ENCODE measurements at places on chromosomes 6 and 20.

DNA sequence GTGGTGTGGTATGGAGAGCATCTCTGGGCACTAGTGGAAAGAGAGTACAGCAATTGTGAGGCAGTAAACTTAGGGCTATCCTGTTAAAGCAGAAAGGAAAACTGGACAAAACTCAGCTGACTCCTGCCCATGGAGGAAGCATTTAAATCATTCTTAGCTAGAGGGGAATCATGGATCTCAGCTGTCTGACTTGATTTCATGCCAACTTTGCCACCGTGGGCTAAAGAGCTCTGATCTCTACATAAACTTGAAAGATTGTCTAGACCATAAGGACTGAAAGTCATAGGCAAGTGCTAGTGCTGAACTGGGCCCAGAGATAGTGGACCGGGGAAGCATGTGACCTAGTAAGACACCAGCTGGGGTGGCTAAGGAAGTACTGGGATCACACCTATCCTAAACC is 651.8 kb downstream of the COL12A1 start:
- no peak for DNase-seq

- no peak for DNase-seq
Measured at GRCh38 chr6:2944405-2945152, 26.8 kb downstream of the SERPINB6 start.

DNA sequence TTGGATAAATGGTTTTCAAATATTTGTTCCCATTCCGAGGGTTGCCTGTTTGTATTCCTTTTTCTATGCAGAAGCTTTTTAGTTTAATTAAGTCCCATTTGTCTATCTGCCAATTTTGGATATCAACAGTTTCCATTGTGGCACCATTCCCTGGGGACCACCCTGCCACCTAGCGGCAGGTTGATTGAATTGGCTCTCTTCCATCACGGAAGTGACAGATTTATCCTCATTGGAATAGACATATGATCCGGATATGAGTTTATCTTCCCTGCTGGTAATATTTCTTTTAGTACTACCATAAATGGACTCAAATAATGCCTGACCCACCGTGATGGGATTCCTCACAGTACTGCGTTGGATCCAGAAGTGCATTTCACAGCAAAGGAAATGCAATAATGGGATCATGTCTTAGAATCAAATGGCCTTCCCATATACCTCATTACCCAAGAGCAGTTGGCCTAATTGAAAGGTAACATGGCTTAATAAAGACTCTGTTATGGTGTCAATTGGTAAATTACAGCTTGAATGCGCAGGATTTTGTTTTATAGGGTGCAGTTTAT is 327.0 kb downstream of the BMP2 start:
- peak; percentile 6 for DNase-seq

- no peak for DNase-seq
Measured at GRCh38 chr20:39897058-39897457, 792.0 kb downstream of the MAFB start.

DNA sequence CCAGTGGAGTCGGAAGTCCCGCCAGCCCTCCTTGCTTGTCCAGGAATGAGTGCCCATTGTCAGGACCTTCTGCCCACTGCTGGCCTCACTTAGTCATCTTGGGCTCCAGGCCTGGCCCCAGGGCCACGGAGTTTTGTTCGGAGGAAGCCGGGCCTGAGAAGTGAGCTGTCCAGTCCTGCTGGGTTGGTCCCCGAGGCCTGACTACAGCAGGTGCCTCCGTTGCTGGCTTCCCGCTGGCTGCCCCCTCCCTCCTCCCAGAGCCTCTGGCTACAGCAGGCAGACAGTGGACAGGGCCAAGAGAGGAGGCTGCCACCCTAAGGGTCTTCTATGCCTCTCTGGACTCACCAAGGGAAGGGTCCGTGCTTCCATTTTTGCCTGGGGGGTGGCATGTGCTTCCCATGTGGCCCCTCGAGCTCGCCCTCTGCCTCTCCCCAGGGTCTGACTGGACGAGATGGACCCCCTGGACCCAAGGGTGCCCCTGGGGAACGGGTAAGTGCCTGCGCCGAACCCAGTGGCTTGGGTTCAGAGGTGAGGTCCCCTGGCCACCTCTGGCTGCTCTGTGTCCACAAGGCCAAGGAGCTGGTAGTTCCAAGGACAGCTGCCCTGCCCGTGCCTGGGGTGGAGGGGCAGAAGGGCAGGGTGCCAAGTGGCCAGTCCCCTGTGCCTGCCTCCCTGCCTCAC is 2.8 kb downstream of the COL9A3 start:
- DNase-seq, result no peak

- DNase-seq, result no peak
Measured at GRCh38 chr6:141167945-141168344, 964.8 kb upstream of the GJE1 start.

DNA sequence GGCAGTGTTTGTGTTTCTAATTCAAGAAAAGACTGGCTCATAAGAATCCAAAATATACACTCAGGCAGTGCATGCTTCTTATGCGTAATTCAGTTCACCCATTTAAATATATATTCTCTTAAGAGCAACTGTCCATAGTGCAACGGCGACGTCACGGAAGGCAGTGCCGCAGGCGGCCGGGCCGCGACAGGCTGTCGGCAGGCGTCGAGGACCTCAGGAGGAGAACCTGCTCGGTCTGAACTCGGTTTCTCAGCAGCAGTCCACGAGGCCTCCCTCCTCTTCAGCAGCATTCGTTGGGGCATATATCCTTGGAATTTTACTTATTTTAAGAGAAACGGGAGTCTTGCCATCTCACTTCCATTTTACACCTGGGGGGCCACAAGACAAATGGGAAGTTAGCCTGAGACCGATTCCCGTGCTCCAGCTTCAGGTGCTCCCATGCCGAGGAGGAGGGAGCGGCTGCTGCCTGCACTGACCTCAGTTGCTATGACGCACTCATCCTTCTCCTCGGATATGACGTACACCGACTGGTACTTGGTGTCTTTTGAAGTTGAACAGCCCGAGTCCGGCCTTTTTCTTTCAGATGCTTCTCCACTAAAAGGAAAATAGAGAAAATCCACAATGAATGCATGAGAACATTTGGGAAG is 8.2 kb downstream of the DLL1 start:
- DNase-seq, result no peak

DNA sequence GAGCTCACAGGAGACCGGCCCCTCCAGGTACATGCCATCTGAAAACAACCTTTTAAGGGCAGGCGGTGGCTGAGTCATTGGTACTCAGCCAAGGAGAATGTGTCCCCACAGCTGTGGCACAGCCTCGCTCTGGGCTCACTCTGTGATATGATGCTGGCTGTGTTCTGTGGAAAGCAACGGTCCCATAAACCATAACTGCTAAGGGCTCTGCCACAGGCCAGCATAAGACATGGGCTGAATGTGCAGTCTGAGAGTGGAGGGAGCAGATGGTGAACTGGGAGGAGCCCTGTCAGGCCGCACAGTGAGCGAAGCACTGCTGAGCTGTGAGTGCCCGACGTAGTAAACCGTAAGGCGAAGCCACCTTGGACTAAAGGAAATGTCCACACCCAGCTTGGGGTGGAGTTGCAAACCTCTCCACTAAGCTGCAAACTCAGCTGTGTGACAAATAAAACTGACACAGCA is 375.8 kb downstream of the THBS2 start:
- DNase-seq, result no peak

- DNase-seq, result no peak
Measured at GRCh38 chr6:127102299-127102698, 16.2 kb upstream of the RSPO3 start.

- DNase-seq, result no peak
Measured at GRCh38 chr6:167651318-167652041, 175.2 kb upstream of the AFDN start.

- no peak for DNase-seq
Measured at GRCh38 chr6:35011096-35012041, 122.3 kb downstream of the ANKS1A start.

DNA sequence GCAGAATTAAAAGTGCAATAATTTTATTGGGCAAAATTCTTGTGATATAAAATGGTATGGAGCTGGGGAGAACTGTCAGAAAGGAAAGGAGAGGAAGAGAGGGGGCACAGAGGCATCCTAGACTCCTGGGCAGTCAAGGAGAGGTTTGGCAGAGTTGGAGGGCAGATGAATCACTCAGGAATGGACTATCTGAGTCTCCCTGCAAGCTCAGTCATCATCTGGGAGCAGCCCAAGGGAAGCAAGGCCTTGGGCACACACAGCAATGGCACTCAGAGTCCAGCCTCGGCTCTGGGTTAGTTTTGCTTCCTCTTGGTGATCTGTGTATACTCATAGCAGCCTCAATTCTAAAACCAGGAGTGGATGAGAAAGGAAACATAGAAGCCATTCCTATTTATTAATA is 67.2 kb downstream of the SLC22A1 start:
- no peak for DNase-seq

GRCh38 chr6:105844275-105844883 is 241.8 kb upstream of the PRDM1 start:
- no peak for DNase-seq

- peak; percentile 69 for DNase-seq
Measured at GRCh38 chr20:63089051-63089907, 82.5 kb upstream of the BHLHE23 start.

- no peak for DNase-seq
Measured at GRCh38 chr20:33301192-33301930, 18.3 kb downstream of the BPIFB1 start.

DNA sequence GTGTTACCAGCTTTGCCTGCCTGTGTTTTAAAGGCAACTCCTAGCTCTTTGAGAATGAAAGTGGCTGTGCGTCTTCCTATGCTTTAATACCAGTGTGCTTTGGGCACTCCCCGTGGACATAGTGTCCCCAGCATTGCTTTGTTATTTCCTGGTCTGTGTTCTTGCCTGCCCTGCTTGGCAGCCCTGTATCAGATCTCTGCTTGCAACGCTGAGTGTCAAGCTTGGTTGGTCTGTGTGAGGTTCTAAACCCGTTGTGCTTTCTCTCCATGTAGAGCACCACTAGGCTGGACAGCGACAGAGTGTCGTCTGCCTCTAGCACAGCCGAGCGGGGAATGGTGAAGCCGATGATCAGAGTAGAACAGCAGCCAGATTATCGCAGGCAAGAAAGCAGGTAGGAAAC is 80.2 kb downstream of the AFDN start:
- peak; percentile 16 for DNase-seq

GRCh38 chr6:6760002-6760401 is 171.5 kb downstream of the LY86 start:
- no peak for DNase-seq

DNA sequence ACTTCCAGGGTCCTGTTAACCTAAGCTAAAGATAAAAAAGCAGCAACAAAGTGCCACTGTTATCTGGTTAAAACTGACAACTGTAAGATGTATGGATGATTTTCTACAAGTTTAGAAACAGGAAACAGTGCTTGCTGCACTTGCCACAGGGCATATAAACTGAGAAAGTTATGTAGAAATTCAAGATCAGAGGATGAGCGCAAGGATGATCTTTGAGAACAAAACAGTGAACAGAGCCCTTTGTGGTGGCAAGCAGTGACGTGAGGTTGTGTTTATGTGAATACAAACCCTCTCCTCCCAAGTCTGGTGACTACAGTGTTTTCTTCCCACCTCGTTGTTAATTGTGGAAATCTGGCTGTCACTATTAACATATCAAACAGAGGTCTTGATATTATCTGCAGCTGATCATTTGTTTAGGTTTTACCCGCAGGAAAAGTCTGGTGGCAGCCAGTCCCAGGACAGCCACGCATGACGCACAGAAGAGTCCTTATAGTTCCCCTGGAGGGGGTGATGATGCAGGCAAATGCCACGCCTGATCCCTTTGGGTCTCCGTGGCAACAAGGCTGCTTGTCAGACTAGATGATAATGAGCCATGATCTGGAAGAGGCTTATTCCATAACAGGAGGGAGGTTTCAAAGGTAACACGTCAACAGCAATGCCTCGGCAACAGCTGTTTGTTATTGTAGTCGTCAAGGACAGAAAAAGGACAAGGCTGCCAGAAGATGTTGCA is 43.1 kb upstream of the TNFAIP3 start:
- no peak for DNase-seq

GRCh38 chr6:34600796-34601195 is 44.7 kb upstream of the SPDEF start:
- no peak for DNase-seq

GRCh38 chr6:81668615-81669047 is 83.8 kb downstream of the TENT5A start:
- no peak for DNase-seq

- DNase-seq, result no peak
Measured at GRCh38 chr6:163417595-163417994, 3.1 kb downstream of the QKI start.

DNA sequence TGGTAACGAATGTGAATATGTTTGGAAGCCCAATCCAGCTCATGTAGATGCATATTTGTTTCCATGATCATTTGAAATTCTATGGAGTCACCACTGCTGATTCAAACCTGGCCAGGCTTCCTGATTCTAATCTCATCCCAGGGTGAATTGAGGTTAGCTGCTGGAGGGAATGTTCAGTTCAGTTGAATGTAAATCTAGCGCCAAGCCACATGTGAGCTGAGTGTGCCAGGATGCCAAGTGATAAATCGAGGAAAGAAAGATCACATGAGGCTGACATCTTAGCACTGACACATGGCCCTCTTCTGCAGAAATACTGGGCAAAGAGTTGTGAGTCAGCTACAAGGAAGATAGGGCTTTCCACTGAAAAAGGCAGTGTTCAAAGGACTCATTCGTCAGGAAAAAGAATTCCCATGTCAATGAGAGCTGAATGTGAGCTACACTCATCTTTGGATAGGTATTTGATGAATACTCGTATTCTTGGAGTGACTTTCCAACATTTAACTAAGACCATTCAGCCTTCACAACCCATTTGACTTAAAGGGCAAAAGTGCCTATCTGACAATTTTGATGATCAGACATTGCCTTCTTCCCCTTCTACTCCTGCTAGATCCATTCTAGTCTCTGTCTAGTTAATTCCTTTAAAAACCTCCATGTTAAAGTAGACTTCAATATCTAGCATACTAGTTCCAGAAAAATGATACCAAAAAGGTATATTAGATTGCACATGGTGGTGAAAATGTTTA is 172.1 kb downstream of the MTFR2 start:
- no peak for DNase-seq

DNA sequence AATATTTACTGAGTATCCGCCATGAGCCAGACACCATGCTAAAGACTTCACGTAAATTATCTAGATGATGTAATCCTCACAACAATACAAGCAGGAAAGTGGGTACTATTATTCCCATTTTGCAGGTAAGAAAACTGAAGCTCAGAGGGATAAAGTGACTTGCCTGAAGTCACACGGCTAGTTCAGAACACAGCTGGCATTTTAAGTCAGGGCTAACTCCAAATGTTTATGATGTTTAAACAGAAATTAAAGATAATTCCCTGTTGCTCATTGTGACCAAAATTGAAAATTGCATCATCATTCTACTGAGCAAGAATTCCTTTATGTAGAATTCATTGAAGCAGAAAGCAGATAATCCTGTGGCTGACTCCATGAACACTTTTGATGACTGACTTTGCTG is 71.3 kb upstream of the STXBP5 start:
- no peak for DNase-seq

- DNase-seq, result peak; percentile 88
Measured at GRCh38 chr6:44234101-44235025, 11.0 kb downstream of the SLC29A1 start.

GRCh38 chr6:27562027-27562410 is 89.1 kb upstream of the ZNF184 start:
- no peak for DNase-seq

DNA sequence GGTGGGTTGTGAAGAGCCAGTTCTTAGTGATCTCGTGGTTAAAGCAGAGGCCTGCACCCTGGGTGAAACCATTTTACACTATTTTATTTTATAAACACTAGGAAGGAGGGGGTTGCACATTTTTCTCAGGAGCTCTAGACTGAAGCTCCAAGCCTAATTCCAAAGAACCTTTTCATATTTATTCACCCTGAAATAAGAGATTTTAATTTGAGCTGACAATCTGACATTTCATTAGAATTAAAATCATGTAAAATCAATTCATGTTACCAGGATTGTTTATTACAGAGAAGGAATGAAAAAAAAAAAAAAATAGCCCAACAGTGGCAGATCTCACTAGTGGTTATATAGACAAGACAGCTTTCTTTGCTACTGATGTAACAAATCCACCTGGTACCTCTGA is 222.5 kb upstream of the SOX4 start:
- DNase-seq, result no peak
